ENCODE measurements at places on chromosomes 5 and 9. TPM values are rescaled to one million over a fixed set of nuclear protein-coding genes. Genes with fewer than 3 reads are reported as not detected.

GHR gene
- total RNA-seq = 7.9 TPM

- no peak for DNase-seq
Observed at GRCh38 chr5:110460837-110461236, 265.6 kb downstream of the TMEM232 start.

DNA sequence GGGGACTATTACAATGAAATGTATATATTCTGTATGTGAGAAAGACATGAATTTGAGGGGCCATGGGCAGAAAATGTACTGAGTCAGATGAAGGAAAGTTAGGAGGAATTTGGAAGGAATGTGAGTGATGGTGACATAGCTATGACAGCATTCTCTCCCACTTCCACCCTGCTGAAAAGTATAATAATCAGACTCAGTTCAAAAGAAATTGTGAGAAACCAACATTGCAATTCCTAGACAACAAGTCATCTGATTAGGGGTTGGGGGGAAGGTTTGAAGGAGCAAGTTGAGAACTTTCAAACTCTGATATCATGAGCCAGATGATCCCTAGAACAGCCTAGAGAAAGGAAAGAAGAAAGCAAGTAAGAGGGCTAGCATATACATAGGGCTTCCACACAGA is 370.6 kb downstream of the DMRTA1 start:
- no peak for DNase-seq

- no peak for DNase-seq
Observed at GRCh38 chr9:20611691-20612287, 10.5 kb downstream of the MLLT3 start.

DNA sequence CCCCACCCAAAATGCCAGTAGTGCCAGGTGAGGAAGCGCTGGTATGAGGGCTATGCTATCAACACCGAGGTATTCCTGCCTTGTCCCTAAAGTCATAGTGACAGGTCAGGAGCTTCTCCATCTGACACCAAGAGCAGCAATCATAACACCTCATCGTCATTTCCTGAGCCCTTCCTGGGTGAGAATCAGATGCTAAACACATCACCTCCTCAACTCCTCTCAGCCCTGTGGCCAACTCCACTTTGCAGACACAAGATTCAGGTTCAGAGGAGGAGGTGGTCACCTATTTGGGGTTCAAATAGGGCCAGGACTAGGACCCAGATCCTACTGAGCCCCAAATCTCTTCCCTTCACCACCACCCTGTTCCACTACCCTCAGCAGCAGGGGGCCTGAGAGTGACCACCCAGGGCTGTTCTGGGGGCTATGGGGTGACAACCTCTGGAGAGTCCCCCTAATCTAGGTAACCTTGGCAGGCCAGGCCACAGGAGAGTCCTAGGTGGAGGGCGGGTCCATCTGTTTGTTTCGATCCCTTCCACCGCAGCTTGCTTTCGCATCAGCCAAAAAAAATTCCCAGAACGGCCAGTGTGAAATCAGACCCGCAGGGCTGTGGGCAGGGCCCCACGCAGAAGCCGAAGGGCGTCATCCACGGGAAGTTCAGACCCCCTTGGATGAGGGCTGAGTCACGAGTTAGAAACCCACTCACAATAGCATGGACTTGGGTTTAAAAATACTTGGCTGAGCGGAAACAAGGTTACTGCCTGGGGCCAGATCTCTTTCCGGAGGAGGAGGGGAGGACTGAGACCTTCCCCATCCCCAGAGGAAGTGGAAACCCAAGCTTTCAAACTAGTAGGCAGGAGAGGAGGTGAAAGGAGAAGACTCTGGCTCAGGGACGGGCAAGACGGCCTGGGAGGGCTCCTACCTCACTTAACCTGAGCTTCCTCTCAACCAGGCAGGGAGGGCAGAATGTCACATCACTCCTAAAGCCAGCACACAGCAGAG is 8.7 kb downstream of the STK10 start:
- DNase-seq = no peak

DNA sequence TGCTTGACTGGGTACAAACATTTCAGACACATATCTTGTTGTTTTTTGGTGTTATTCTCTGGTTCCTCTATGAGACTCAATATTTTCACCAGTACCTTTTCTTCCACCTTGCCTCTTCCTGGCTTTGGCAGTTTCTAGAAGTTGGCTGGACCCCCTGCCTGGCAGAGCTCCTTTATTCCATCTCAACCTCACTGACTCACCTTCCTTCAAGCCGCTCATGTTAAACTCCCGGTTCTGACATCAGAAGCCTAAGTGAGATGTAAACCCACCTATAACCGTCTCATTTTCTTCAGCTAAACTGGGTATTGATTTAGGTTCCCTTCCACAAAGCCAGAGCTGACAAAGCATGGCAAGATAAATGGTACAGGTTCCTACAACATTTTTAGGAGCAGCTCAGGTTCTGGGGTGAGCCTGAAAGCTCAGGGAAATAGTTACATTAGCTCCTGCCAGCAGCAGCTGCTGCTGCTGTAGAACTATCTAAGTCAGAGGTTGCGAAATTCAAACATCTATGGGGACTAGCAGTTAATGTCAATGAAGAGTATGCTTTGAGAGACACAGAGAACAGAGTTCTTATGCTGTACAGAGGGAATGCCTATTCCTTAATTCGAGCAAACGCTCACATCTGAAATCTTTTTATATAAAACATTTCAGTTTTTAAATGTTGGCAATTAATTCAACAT is 197.1 kb upstream of the NR3C1 start:
- no peak for DNase-seq

DMRTA1 gene
- total RNA-seq = 1.6 TPM

- DNase-seq = no peak
Observed at GRCh38 chr5:111422245-111422644, 90.1 kb downstream of the STARD4 start.

GRCh38 chr5:172574871-172575223 is 66.2 kb upstream of the NEURL1B start:
- no peak for DNase-seq

GRCh38 chr9:37464006-37464405 is 1.2 kb downstream of the ZBTB5 start:
- no peak for DNase-seq

DNA sequence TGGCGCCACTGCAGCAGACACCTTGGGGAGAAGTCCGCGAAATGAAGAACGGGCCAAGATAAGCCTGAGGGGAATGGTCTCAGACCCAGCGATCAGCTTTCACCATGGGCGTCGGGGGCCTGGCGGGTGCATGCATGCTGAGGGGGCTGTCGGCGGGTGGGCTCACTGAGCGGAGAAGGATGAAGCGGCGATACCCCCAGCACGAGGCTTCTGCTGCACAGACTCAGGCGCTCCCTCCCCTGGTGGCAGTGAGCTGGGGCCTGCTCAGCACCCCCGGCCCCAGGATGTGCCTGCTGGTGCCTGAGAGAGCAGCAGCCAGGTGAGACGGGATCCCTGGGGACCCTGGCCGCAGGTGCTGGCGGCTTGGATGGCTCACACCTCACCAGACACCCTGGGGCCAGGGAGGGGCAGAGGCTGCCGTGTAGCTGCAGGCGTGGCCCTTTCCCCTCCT is 31.2 kb downstream of the CEP72 start:
- no peak for DNase-seq

GRCh38 chr5:170297589-170298462 is at the start of gene LCP2:
TSS of gene LCP2 (minus strand) at chr5:170297777. CDS start at chr5:170297611, 166 bp downstream.
- no peak for DNase-seq

DNA sequence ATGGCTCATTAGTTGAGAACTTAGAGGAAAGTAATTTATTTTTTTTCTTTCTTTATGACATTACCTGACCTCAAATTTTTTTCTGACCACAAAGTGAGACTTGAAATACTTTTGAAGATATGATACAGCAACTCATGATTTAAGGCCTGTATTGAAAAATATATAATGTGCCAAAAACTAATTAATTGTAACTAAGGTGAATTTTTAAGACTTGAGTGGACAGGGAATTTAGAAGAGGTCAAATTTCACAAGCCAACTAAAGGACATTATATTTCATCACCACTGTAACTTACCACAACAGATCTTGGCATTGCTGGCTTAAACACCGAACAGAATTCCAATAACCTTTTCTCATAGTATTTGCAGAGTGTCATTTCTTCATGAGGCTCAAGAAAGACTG is 1.8 kb downstream of the CCNH start:
- no peak for DNase-seq

CDC25C gene
- total RNA-seq = 6.8 TPM

- DNase-seq = no peak
Observed at GRCh38 chr5:117299224-117299935, 724.8 kb upstream of the SEMA6A start.

ROPN1L gene
- 0.45 TPM for total RNA-seq

- DNase-seq = no peak
Observed at GRCh38 chr5:73312872-73313510, 135.6 kb downstream of the FOXD1 start.

- DNase-seq = no peak
Observed at GRCh38 chr5:174596429-174596828, 128.0 kb upstream of the MSX2 start.

GRCh38 chr9:128715436-128715750 is 8.5 kb downstream of the ZDHHC12 start:
- DNase-seq = no peak

SMC2 gene
- 20.1 TPM for total RNA-seq

DNA sequence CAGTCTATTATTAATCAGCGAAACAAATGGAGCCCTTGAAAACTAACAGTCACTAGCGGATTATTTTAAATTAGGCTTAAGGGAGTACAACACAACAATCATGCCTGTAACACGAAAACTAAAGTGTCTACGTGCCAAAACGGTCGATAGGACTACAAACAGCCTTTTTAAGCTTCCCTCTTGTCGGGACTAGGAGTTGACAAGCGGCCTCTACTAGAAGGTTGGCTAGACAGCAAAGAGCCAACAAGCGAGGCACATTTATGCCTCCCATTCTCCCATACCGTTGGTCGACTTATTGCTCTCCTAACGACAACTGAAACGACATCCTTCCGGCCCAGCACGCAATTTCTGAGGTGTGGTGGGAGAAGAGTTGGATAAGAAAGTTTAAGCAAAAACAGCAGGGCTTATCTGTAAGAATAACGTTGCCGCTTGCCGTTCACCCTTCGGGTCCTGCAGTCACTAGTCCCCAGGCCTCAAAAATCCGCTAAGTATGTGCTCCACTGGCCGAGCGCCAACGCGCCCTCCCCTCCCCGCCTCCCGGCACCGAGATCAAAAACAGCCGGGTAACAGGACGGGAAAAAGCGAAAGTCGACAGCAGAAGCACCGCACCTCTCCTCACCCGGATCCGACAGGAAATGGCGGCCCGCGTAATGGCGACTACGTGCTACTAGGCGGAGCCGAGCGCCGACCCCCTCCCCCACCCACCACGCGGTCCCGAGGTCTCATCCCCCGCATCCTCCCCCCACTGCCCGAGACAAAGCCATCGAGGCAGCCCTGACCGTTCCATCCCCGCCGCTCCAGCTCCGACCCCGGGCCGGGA is 813 bp downstream of the HNRNPK start:
- DNase-seq = peak; percentile 77

DNA sequence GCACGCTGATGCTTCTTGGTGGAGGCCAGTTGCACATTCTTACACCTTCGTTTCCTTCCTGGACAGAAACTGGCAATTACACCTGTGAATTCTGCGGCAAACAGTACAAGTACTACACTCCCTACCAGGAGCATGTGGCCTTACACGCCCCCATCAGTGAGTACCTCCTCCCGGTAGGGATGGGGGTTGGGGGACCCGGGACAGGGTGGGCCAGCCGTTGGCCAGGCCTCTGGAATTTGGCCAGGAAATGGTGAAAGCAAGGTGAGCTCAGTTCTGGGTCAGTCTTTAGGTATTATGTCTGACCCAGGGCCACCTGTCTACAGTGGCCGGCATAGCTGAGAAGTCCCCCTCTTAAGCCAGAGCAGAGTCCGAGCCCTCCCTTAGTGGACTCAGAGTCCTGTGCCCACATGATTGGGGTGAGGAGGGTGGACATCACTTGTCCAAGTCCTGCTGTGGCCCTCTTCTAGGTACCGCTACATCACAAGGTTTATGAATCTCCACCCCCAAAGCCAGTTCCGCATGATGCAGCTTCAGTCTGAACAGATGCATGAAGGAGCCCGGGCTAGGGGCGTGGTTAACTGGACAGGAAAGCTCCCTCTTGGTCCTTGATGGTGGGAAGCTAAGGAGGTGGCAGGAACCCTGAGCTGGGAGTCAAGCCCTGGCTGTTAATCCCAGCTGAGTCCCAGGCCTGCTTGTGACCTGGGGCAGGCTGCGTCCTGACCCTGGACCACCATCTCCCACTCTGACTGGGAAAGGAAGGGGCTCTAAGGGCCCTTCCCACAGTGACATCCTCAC is 61.3 kb downstream of the AMBP start:
- DNase-seq = no peak

- DNase-seq = no peak
Observed at GRCh38 chr5:93723681-93724080, 17.7 kb downstream of the POU5F2 start.

DNA sequence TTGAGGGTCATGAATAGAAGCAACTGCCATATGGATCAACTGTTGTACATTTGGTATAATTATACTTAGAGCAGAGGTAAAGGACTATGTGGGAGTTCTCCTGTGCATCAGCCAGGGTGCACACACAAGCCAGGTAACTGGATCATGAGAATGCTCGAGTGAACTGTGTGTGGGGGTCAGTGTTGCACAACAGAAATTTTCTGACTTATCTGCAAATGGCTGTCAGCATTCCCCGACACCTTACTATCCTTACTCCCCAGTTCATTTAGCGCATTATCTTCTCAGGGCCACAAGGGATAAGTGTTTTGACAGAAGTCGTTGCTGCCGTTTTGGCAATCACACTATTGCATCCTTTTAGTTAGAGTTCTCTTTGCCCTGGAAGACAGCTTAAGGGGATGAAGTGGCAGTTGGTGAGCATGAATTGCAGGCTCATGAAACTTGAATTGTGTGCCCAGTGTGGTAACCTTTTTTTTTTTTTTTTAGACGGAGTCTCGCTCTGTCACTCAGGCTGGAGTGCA is 1.7 kb downstream of the CANX start:
- DNase-seq = no peak

CENPH gene
- total RNA-seq = 14.8 TPM

SLC45A2 gene
- 0.45 TPM for total RNA-seq

DNA sequence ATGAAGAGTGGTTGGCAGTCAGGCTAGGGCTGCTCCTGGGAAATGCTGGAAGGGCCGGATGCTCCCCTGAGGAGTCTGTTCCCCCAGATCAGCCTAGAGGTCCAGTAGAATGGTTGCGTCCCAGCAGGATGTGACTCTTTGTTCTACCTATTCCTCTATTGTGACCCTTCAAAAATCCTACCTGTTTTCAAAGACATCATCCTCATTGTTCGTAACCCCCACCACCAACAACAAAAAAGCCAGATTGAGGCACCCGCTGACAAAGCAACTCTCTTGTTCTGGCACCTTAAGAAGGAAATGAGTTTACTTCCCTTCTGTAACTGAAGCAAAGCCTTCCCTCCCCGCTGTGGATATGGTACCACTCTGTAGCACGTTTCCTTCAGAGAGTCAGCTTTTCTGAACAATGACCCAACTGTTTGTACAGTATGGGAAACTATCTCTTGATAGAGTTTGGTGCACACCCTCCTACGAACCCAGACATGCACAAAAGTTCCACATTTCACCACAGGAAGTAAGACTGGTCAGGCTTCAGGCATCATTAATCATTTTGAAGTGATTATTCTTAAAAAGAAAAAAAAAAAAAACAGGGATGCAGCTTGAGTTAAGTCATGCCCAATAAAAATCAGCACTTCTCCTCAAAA is 207.2 kb downstream of the ENC1 start:
- no peak for DNase-seq

SPINK13 gene
- not detected for total RNA-seq
